ENCODE measurements at places on chromosomes 12 and 14.
A peak's percentile ranks its signal among the peaks of the same experiment; 100 is the strongest.

DNA sequence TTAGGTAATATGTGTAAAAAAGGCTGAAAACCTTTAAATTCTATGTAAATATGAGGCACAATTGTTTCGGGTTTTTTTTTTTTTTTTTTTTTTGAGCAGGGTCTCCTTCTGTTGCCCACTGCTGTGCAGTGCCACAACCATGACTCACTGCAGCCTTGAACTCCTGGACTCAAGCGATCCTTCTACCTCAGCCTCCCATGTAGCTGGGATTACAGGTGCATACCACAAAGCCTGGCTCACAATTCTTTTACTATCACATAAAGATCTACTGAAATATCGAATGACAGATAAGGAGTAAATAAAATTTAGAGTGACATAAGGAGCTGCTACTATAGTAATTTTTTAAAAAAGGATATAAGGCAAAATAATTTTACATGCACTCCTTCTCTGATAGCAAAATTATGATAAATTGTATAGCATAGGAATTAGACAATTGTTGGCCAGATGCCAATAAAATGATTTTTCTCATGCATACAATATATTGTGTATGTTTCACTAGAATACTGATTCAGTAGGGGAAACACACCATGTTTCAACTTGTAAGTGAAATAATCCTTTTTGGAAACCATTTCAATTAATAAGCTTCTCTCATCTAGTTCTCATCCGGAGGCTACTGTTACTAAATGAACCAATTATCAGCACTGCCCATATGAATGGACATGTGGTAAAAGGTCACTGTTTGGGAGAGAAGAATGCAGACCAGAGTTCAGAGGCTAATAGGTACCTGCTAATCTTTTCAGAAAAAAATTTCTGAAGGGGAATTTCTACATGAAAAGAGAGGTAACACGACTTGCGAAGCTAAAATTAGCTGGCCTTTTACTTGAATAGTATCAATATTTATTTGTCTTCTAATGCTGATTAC, 108.4 kb downstream of the PPP1R12A start:
- no peak for DNase-seq

- peak; percentile 77 for DNase-seq
These were observed 82.9 kb upstream of the STXBP6 start for GRCh38 chr14:25132732-25133422.

- no peak for DNase-seq
These were observed 653.9 kb upstream of the TMEM132C start for GRCh38 chr12:127613056-127613455.

GRCh38 chr12:13229504-13229903, 33.0 kb downstream of the EMP1 start:
- DNase-seq = no peak

Measured in DMS153 (cell line).